ENCODE measurements at places on chromosomes 1 and 21. TPM values are rescaled to one million over a fixed set of nuclear protein-coding genes. Genes with fewer than 3 reads are reported as not detected.
A peak's percentile ranks its signal among the peaks of the same experiment; 100 is the strongest.

DNA sequence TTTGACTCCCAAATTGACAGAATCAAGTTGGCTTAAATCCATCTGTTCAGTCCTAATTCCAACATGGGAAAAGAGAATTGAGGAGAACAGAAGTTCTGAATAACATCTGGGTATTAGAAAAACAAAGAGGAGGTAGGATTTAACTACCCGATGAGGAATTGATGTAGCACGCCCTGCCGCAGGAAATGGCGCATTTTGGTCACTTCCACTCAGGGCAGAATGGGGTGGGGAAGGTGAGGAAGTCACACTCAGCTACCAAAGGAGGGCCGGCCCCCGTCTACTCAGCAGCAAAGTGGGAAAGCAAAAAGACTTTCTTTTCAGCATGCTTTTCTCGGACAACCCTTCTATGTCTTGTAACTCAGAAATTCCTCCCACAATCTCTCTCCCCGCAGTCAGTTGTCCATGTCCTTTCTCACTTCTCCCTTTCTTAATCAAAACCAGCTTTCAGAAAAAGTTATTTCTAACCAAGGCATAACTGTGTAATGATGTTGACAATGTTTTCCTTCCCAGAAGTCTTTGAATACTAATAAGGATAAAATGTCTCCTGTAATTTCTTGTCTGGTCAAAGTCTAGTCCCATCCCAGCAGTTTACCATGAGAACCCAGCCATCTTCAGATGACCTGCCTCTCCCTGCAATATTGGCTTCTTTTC, 60.5 kb upstream of the SIPA1L2 start:
- no peaks in the 10 kb centered on the region for H3K4me1 ChIP-seq
- H3K27ac ChIP-seq: no peak overlapping the region
- H3K4me3 ChIP-seq: no peak overlapping the region
- no peak for DNase-seq

DNA sequence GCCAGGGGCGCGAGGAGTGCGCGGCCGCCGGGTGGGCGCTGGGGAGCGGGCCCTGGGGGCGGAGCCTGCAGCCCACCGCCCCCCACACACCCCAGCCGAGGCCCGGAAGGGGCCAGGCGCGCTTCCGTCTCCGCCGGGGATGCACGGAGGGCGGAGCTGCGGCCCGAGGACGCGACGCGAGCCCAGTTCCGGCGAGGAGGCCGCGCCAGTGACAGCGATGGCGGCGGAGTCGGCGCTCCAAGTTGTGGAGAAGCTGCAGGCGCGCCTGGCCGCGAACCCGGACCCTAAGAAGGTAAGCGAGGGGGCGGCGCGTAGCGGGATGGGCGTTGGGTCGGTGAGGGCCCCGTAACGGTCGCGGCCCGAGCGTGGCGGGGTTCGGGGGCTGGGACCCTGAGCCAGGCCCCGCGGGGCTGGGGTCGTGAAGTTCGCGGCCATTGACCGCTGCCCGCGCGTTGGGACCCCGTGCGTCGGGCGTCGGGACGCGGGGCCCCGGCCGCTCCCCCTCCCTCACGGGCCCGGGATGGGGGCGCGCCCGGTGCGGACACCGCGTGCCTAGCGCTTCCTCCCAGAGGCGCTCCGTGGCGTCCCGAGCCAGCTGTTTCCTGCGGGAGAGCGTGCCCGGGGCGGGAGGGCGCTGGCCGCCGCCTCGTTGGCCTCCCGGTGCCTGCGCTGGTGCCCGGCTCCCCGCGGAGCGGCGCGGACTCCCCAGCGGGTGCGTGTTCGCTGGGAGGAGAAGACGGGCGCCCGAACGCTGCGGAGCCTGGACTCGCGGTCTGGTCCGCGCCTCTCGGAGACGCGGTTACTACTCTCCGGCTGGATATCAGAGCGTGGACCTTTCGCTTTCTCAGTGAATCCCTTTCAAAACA, at the start of gene ELOA:
Gene ELOA, plus strand, starts transcription at position 185 of the 866 bp plus-strand sequence. Its CDS starts 33 bp downstream, at position 218.
- peak within 1 kb of the TSS; percentile 86 for H3K4me3 ChIP-seq
- H3K4me1 ChIP-seq: peaks cover 36% of the 10 kb centered on the region
- H3K27ac ChIP-seq: peak within 1 kb of the TSS; percentile 88
- DNase-seq: peak; percentile 84
- peaks cover 1% of the 10 kb centered on the region for H3K36me3 ChIP-seq
- no peaks in the 10 kb centered on the region for H3K27me3 ChIP-seq

GRCh38 chr1:2283991-2284895, 56.1 kb downstream of the SKI start:
- H3K4me3 ChIP-seq: no peak overlapping the region
- H3K36me3 ChIP-seq: no peaks in the 10 kb centered on the region
- H3K4me1 ChIP-seq: peaks cover 18% of the 10 kb centered on the region
- no peak overlapping the region for H3K27ac ChIP-seq
- no peak for DNase-seq

OR1C1 gene
- not detected for polyA plus RNA-seq

CR1L gene
- 0.07 TPM for polyA plus RNA-seq

RASSF5 gene
- 69.7 TPM for polyA plus RNA-seq

ZNF697 gene
- polyA plus RNA-seq: not detected

PDE9A gene
- 0.34 TPM for polyA plus RNA-seq
